ENCODE measurements at places on chromosomes 11 and 22. TPM values are rescaled to one million over a fixed set of nuclear protein-coding genes. Genes with fewer than 3 reads are reported as not detected.

OR5AL1 gene
- not detected for total RNA-seq

PATE2 gene
- total RNA-seq: not detected

MMP13 gene
- not detected for total RNA-seq

MYH9 gene
- 217 TPM for total RNA-seq

SEC14L2 gene
- total RNA-seq: 4.4 TPM

HBG1 gene
- total RNA-seq: not detected

OR52A1 gene
- total RNA-seq: not detected

OR51B4 gene
- total RNA-seq: not detected

LBHD1 gene
- 5.5 TPM for total RNA-seq

SAA1 gene
- total RNA-seq: 1,133 TPM

E2F8 gene
- not detected for total RNA-seq

OLFML1 gene
- 8.8 TPM for total RNA-seq

TRMU gene
- total RNA-seq: 28.7 TPM

KCNC1 gene
- total RNA-seq: not detected

LMO2 gene
- 20.7 TPM for total RNA-seq

POU2AF1 gene
- 2.1 TPM for total RNA-seq

SUSD2 gene
- total RNA-seq: 2.4 TPM

PKP3 gene
- 0.88 TPM for total RNA-seq

GSTT2 gene
- not detected for total RNA-seq

HMOX1 gene
- total RNA-seq: 80.4 TPM

C22orf42 gene
- total RNA-seq: not detected

CAPN5 gene
- 2.4 TPM for total RNA-seq

TRPM5 gene
- total RNA-seq: not detected

TBX10 gene
- total RNA-seq: not detected

MS4A6A gene
- total RNA-seq: 515 TPM

CDC42EP2 gene
- total RNA-seq: 19.2 TPM

FOLH1 gene
- not detected for total RNA-seq

POTEH gene
- not detected for total RNA-seq

NRXN2 gene
- 2.6 TPM for total RNA-seq

ATXN10 gene
- 99.7 TPM for total RNA-seq

Measured in subcutaneous adipose tissue (tissue), 4 donors.